Fibroblast of skin of back (primary cell): ENCODE measurements at places on chromosomes 2 and 18.

DNA sequence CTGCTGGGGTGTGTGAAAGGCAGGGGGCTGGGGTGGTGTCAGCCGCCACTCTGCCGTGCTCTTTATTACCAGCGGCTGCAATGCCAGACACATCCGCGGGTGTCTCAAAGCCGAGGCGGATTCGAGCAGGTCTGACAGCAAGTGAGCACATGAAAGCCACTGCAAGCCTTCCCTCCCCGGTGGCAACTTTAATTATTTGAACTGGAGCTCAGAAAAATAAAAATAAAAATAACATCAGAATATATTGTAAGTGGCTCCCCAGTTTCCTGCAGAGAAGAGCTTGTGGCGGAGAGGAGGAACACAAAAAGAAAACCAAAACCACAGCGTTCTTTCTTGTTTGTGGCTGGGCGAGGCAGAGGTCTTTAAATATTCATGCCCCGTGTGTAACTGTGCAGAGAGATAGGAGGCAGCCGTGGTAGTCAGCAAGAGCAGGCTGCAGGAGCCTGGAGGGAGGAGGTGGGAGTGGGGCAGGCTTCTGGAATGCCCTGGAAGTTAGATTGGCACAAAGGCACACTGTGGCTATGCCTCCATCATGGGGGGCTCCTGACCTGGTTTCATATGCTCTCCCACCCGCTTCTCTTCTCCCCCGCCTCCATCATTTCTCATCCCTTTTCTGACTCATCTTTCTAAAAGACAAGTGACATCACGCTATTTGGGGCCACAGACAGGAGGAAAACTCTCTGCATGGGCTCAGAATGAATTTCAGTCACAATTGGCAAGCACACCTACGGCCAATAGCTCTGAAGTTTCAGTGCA, 199.8 kb downstream of the CLIP4 start:
- DNase-seq, result peak; percentile 55

DNA sequence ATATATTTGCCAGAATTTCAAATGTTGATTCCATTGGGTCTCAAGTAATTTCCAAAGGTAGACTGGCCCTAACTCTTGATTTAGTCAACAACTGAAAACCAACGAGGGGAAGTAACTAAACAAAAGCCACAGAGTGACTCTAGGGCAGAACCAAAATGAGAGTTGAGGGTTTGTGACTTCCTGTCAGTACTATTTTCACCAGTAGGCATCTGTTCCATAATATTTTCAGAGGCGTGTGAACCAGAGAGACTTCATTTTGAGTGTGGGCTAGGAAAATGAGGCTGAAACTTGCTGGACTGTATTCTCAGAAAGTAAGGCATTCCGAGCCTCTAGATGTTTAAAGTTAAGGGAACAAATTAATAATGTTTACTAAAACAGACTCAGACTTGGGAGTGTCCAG, 70.6 kb downstream of the GDF7 start:
- DNase-seq, result no peak

GRCh38 chr2:153595939-153596338, 117.4 kb upstream of the RPRM start:
- DNase-seq, result no peak

DNA sequence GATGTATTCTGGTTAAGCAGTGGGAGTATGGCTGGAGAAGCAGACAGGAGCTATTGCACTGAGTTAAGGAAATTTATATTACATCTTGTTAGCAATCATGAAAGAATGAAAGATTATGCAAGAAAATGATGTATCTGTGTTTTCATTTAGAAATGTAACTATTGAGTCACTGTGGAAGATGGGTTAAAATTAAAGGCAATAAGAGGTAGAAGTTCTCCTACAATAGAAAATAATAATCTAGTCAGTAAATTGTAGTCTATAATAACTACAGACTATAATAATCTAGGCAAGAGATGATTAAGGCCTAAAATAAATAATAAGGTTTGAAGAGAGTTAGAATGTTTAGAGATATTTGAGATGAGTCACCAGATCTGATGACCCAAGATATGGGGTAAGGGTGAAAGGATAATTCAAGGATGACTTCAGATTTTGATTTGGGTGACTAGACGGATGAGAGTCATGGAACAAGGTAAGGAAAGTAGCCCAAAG, 371.9 kb upstream of the KCNH7 start:
- peak; percentile 75 for DNase-seq

GRCh38 chr2:28780496-28780895, 28.9 kb downstream of the PPP1CB start:
- no peak for DNase-seq

- peak; percentile 88 for DNase-seq
Measured at GRCh38 chr2:137155356-137156104, 390.2 kb downstream of the THSD7B start.

- no peak for DNase-seq
Measured at GRCh38 chr2:150036622-150037021, 449.0 kb upstream of the MMADHC start.

DNA sequence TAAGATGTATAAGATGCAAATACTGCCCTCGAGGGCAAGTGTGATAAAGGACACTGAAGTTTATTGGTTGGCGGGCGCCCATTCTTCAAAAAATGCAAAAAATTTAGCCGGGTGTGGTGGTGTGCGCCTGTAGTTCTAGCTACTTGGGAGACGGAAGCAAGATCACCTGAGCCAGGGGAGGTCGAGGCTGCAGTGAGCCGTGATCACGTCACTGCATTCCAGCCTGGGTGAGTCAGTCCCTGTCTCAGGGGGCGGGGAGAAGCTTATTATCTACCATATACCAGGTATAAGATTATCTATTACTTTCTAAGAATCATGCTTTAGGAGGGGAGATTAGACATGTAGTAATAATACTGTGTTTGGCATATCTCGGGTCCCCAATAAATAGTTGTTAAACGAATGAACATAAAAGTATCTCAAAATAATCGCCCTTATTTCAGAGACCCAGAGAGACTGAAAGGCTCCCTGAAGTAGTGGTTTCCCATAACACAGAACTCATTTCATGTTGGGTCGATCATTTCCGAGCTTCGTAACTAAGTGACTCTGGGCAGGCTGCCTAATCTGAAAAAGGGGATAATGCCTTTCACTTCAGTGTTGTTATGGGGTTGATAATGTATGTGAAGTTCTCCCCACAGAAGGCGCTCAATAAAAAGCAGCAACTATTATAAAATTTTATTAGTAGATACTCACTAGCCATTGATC, 1.2 kb upstream of the SELENOI start:
- DNase-seq, result peak; percentile 16

DNA sequence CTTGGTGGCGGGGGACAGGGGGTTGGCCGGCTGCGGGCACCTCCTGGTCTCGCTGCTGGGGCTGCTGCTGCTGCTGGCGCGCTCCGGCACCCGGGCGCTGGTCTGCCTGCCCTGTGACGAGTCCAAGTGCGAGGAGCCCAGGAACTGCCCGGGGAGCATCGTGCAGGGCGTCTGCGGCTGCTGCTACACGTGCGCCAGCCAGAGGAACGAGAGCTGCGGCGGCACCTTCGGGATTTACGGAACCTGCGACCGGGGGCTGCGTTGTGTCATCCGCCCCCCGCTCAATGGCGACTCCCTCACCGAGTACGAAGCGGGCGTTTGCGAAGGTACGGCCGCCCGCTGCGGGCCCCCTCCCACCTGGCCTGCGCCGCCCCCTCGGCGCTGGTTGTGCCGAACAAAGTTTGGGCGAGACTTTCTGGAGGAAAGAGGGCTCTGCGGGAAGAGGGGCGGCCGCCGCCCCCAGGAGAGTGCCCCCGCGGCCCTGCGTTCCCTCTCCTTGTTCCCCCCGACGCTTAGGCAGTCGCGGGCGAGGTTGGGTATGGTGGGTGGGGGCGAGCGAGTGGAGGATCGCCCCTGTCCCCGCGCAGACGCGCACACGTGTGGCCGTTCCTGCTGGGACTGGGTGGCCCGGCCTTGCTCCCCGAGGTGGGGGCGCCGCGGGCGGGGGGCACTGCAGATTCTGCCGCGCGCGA, 866 bp downstream of the CRIM1 start:
- DNase-seq, result no peak

DNA sequence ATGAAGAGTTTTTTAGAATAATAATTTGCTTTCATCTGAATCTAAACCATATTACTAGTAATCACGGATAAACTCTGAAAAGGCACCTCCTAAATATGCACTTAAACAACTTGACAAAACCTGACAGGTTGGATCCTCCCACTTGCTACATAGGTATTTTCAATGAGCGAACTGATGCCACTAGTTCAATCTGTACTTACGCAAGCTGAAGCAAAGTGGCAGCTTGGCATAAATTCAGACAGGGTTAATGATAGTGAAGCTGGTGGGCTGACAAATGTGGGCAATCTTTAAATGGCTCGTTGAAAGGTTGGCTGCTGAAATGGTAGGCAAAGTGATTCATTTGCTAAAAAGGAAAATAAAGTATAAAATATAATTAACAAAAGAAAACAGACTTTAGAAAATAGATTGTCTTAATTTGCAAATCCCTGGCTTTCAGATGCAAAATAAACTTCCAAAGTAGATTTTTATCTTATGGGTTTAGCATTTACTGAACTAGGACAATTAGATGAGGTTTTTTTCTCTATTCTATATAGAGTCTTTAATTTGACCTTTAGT, 1713.5 kb upstream of the SLC39A10 start:
- DNase-seq, result no peak

- no peak for DNase-seq
Measured at GRCh38 chr2:5359397-5359796, 332.8 kb upstream of the SOX11 start.

- no peak for DNase-seq
Measured at GRCh38 chr18:36181898-36182506, 5.3 kb upstream of the MOCOS start.

GRCh38 chr2:65530547-65531320, 98.3 kb upstream of the SPRED2 start:
- DNase-seq, result peak; percentile 67

- no peak for DNase-seq
Measured at GRCh38 chr2:85952196-85952734, 63.5 kb upstream of the ST3GAL5 start.
